Ovary (tissue), 10 donors: ENCODE measurements at places on chromosomes 3 and 15.

- no peak for DNase-seq
These were observed 12.5 kb downstream of the ZPLD1 start for GRCh38 chr3:102447272-102447671.

- DNase-seq, result no peak
These were observed 54.6 kb upstream of the ACAN start for GRCh38 chr15:88748651-88749050.

GRCh38 chr3:138935863-138936740, 10.8 kb downstream of the FOXL2 start:
- DNase-seq, result peak; percentile 96

DNA sequence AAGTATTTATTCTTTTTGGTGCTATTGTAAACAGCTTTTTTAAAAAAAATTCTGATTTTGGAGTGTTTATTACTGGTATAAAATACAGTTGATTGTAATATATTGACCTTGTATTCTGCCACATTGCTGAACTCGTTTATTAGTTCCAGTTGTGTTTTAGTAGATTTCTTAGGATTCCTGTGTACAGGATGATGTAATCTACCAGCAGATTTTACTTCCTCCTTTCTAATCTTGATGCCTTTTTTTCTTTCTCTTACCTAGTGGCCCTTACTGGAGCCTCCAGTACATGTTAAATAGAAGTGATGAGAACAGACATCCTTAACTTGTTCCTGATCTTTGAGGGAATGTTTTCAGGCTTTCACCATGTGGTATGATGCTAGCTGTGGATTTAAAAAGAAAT, 70.4 kb upstream of the KY start:
- no peak for DNase-seq

GRCh38 chr15:81373775-81374395, at the start of gene TMC3:
Gene TMC3 (minus strand): TSS chr15:81374213. CDS start chr15:81374077, 136 bp downstream.
- no peak for DNase-seq

- no peak for DNase-seq
These were observed 11.0 kb downstream of the ADAMTS9 start for GRCh38 chr3:64676831-64677230.

GRCh38 chr3:190012314-190012782, 108.3 kb downstream of the P3H2 start:
- no peak for DNase-seq

GRCh38 chr15:66101715-66102395, 151.7 kb downstream of the MEGF11 start:
- DNase-seq, result no peak

DNA sequence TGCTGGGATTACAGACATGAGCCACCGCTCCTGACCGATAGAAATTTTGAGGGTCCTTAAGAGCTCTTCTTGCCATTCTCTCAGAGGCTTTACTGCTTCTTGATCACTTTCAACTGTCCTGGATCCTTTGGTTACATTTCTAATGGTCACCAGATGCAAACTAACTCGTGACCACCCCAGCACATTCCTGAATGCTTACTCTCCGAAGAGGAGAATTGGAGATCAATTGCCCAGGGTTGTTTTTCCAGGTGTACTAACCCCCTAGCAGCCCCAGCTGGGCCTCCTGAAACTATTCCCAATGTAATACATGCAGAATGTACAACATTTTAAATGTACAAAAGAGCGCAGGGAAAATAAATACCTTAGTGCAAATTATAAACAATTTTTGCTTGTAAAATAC, 65.1 kb upstream of the TBL1XR1 start:
- no peak for DNase-seq

DNA sequence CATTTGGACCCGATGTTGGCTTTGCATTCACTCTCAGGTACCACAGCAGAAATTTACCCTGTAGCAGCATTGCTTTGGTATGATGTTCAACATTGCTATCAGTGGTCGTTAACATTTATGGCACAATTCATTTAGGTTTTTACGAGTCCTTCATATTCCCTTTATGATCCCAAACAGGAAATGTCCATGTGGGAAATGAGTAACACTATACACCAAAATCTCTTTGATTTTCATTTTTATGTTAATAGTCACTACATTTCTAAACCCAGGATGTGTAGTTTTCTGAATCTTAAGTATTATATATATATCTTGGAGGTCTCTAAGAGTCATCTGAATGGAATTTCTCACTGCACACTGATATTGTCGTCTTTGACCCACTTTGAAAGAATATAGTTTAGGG, 78.5 kb upstream of the RBMS3 start:
- DNase-seq, result no peak

GRCh38 chr3:54188176-54188791, 65.9 kb downstream of the CACNA2D3 start:
- DNase-seq, result peak; percentile 37

- no peak for DNase-seq
These were observed 451.4 kb upstream of the ARPP21 start for GRCh38 chr3:35187908-35188307.

DNA sequence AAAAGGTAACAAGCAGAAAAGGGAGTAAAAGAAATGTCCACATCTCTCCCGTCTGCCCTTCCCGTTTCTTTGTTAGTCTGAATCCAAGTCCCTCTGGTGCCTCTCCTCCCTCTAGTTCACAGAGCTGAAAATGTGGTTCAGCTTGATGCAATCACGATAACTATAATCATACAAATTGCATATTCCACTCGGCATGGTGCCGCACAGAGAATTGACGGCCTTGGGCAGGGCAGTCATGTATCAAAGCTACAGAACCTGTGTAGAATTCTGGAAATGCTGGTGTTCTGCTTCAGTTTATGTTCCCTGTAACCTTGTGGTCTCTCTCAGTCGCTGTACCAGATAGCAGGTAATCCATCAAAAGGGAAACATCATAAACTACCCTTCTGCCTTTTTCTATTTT, 562.9 kb upstream of the CBLB start:
- DNase-seq, result no peak

DNA sequence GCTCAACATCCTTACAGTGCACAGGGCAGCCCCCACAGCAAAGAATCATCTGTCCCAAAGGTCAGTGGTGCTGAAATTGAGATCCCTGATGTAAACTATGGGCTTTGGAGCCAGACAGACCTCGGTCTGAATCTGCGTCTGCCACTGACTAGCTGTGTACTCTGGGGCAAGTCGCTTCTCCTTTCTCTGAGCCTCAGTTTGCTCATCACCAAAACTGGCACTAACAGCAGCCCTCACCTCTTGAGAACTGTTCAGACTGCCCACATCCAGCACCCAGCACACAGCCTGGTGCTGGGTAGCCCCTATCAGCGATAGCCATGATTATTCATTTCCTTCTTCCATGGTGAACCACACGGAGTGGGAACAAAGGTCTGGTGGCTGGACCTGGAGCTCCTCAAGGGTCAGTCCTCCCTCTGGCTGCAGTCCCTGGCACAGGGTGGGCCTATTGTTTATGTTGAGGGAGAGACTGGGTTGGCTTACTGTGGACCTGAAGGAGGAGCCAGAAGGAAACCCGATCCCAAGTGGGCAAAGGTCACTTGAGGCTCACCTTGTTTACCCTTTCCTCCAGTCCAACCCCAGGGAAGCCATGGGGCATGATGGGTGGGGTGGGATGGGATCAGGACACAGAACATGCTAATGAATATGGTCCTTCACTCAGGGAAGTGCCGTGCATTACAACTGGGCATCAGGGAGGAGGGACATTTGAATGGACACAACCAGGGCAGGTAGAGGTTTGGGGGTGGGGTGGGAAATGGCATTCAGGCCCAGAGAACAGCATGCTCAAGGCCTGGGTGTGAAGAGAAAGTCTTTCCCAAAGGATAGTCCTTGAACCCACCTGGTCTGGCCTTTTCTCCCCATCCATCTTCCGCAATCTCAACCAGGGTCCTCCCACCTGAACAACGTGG, 1.6 kb upstream of the PRKCD start:
- no peak for DNase-seq

DNA sequence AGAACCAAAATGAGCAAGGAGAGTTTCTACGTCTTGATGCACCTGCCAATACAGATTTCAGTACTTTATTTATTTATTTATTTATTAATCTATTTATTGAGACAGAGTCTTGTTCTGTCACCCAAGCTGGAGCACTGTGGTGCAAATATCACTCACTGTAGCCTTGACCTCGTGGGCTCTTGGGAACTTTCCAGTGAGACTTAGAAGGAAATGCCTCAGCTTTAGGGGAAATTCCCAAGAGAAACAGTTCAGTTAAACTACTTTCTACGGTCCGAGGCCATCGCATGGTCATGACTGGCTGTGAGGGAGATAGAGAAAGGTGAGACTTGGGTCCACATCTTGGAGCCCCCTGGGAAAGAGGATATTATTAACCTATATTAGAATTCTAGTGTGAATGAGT, 47.0 kb upstream of the HERC1 start:
- DNase-seq, result no peak

GRCh38 chr3:44974416-44974815, 1.6 kb downstream of the ZDHHC3 start:
- no peak for DNase-seq

DNA sequence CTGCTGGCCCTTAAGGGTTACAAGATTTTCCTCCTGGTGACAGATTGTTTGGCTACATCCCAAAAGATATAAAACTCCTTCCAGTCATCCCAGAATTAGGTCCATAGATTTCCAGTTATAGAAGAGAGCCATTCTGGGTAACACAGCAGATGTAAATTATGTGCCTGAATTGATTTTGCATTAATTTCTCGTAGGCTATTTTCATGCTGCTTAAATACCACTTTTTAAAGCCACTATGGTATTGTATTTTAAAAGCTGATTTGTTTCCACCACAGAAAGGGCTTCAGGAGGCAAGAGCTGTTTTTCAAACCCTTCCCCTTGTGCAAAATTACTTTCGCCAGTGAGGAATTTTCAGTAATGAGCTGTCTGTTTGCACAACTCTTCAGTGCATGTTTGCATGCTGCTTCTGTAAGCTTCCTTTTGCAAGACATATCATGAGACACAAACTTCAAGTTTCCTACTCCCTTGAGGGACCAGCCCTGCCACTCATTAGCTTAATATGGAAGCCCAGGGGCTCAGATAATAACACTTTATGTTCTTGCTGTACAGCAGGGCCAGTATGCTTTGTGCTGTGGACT, 105.4 kb upstream of the TNIK start:
- DNase-seq, result no peak

DNA sequence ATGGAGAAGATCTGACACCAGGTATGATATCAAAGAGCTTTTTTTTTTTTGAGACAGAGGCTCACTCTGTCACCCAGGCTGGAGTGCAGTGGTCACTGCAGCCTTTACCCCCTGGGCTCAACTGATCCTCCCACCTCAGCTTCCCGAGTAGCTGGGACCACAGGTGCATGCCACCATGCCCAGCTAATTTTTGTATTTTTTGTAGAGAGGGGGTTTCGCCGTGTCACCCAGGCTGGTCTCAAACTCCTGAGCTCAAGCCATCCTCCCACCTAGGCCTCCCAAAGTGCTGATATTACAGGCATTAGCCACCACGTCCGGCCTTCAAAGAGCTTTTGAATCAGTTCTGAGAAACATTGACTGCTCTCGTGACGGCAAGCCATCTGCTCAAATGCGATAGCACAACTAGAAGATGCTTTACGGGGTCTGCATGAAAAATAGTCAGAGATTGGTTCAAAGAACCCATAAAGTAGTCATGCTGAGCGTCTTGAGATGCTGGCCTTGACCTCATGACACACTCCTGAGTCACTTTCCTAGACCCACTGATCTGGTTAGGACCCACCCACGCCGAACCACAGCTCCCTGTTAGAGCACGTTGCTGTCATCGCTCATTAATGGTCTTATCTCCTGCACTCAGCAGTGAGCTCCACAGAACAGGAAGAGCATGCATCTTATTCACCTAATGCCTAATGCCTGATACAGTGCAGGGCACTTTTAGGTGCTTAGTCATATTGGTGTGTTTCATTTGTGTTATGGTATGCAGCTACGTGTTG, 57.0 kb upstream of the NR2F2 start:
- DNase-seq, result no peak

DNA sequence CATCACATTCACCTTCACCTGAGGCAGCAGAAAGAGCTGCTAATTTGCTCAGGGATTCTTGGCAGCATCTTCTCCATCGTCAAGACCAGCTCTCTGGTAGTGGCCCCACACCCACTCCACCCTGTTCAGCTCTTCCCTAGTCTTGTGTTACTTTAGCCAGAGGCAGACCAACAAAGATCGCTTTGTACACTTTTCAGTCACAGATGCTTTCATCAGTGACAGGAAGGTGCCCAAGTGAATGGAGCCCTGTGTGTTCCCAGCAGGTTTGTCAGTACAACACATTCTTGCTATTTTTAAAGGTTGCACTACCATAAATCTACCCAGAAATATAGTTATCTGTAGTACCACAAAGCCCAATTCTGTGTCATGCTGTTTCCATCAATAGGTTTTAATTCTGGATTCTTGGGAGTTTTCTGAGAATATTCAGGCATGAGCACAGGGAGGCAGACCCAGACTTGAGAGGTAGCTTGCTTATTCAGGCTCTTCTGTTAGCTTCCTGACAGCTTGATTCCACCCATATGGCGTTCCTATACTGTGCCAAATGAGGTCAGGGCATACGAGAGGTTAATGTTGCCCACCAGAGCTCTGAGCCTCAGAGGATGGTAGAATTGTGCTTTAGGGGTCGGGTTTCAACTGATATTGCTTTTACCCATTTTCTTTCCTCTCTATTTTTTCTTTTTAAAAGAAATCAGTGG, 109.8 kb upstream of the MANF start:
- no peak for DNase-seq

DNA sequence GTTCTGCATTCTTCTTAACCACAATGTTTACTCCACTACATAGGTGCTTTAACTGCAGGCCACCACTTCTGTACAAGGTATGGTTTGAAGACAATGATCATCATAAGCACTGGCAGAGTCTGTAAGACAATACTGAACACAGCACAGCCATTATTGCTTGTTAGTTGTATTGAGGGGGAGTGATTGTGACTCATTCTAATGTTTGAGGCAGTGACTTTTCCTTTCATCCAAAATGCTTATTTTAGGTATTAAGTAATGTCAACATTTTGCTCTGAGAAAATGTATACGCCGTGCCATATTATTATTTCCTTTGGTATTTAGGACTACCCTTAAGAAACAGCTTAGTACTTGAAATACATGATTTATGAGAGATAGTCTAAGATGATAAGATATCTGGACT, 618.2 kb upstream of the ZNF717 start:
- DNase-seq, result no peak

DNA sequence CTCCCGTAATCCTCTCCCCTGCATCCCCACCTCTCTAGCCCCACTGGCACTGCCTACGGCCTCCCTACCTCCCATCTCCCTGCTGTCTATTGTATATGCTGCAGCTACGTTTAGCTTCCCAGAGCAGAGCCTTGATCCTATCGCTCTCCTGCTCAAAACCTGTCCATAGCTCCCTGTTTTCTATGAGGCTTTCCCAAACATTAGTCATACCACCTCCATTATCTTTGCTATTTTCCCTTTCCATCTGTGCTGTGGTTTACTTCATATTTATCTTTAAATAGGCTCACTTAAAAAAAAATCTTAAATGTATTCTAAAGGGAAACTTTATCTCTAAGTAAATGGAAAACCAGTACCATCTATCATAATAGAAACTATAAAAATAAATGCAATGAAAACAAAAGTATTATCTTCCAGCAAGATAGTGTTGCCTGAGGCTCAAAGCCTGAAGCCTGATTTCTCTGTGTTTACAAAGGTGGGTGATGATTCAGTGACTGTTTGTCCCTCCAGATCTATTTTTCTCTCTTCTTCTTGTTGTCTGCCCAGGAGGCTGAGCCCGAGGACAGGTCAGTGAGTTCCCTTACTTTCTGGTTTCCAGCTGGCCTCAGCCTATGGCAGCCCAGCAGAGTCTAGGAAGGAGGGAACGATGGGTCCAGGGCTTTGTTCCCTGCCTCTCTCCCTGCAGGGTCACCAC, 397.1 kb upstream of the CFAP20DC start:
- no peak for DNase-seq

- no peak for DNase-seq
These were observed 12.9 kb downstream of the DZIP3 start for GRCh38 chr3:108602249-108602934.

GRCh38 chr3:152316318-152316717, 47.6 kb downstream of the MBNL1 start:
- no peak for DNase-seq
